ENCODE measurements at places on chromosomes 1 and 21.

- DNase-seq: peak; percentile 25
Measured at GRCh38 chr1:174051956-174052355, 29.8 kb upstream of the RC3H1 start.

GRCh38 chr1:219478811-219479210 is 134.1 kb downstream of the ZC3H11B start:
- DNase-seq: no peak

DNA sequence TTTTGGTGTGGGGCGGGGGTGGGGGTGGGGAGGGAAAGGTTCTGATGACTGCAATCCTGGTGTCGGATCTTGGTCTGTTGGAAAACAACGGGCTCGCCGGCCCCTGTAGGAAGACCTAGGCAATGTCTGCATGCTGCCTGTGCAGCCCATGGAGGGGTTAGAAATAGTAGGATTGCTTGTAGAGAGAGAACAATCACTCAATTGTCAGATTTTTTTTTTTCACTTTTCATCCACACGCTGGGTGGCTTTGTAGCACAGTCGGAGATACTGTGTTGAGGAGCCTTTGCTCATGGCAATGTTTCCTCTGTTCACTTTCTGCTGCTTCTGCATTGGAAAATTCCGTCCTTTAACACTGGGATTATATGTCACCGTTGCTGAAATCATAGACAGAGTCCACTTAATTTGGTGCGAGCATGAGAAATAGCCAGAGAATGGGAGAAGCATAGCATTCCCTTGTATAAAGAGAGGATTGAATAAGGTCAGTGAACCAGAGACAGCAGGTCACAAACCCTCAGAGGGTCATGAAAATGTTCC is 107.5 kb downstream of the MRPS6 start:
- no peak for DNase-seq

GRCh38 chr1:226566234-226566633 is 17.7 kb downstream of the STUM start:
- DNase-seq: no peak

- DNase-seq: no peak
Measured at GRCh38 chr1:166695115-166695514, 144.2 kb upstream of the POGK start.

DNA sequence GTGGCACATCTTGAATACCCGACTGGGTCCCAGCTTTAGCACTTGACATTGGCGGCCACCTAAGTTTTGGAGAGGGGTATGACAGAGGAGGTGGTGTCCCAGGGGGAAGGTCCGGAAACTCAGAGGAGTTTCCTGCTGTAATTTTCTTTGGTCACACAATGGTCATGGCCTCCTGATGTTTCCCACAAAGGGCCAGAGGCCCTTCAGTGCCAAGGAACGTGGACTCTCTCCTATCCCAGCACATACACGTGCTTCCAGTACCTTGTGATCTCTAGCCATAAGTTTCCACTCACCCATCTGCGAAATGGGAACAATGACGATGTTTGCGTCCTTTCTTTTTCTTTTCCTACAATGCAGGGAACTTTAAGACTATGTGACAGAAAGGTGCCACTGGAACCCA is 13.2 kb downstream of the CAPN2 start:
- DNase-seq: no peak

All from right hindlimb (tissue), 1 donor.